Stimulated activated CD4-positive, alpha-beta T cell treated with anti-CD3 and anti-CD28 coated beads, Interleukin-4, amount 100 ng/mL, for 24 hours (primary cell): ENCODE measurements at places on chromosomes 11 and 22.
A peak's percentile ranks its signal among the peaks of the same experiment; 100 is the strongest.

DNA sequence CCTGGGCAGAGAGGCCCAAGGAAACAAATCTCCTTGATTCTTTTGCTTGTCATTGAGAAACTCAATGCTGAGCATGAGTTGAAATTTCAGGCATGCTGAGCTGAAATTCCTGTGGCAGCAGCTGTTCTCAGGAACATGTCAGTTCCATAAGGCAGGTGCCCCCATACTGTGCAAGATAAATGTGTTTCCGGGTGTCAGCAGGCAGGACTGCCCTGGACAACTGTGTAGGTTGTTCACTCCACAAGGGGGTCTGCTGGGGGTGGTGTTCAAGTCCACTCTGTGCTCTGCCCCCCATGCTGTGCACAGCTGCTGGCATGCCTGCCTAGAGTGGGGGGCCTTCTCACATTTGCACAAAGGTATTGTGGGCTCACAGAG is 133.7 kb downstream of the CTTN start:
- no peak for DNase-seq

DNA sequence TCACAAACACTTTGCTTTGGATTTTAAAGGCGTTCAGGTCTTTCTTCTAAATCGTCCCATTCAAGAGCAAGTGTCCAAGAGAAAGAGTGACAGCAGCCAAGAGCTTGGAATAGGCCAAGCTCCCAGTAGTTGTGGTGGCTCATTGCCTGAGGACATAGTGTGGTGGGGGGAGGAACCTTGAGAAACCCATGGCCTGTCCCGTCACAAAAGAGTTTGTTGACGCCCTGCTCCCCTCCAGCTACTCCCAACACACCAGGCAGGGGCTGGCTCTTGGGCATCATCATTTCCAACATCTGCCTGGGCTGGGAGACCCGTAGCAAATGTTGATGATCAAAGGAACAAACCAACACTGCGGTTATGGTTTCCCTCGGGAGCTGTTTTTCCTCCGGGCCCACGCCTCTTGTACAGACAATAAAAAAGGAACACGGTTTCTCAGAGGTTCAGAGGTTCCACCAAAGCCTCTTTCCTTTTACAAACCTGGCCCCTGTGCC is 20.8 kb downstream of the FADS3 start:
- no peak for DNase-seq

- DNase-seq, result no peak
These were observed 530.2 kb downstream of the DLG2 start for GRCh38 chr11:85096939-85097338.

GRCh38 chr11:69449320-69450063 is 32.0 kb upstream of the LINC01488 start:
- DNase-seq, result no peak

GRCh38 chr11:100810146-100810545 is 123.1 kb downstream of the ARHGAP42 start:
- no peak for DNase-seq

DNA sequence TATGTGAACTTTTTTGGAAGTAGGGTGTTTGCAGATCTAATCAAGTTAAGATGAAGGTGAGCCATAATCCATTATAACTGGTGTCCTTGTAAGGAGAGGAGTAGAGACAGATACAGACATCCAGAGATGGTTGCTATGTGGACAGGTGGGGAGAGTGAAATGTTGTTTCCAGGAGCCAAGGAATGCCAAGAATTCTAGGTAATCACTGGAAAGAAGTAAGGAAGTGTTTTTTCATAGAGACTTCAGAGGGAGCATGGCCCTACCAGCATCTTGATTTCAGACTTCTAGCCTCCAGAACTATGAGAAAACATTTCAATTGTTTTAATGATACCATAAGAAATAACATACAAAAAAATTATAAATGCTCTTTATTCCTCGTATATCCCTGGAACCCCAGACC is 320.5 kb upstream of the ANO3 start:
- no peak for DNase-seq

GRCh38 chr22:37639070-37639760 is at the start of gene SH3BP1:
Gene SH3BP1 (plus strand): TSS chr22:37639669. CDS start chr22:37639788, 119 bp downstream.
- peak; percentile 52 for DNase-seq

- no peak for DNase-seq
These were observed 68.5 kb downstream of the SHANK2 start for GRCh38 chr11:71183878-71184277.

DNA sequence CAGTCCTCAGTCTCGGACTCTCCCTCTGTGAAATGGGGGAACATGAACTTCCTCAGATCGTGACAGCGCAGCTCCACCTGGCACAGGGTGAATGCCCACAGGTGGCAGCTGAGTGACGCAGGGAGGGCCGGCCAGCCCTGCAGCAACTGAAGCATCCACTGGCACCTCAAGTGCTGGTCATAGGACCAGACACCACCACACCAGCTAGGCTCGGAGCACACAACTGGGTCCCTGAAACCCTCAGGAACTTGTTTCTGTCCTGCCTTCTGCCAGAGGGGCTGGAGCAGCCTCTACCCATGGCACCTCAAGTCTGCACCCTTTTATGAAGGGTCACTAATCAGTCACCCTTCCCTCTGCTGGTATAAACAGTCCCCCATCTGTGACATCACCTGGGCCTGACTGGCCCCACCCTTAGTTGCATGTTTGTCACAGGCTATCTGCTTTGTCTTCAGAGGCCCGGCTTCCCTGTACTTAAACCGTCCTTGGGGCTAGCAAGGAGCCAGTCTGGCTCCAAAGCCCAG is 7.4 kb upstream of the CDC42BPG start:
- DNase-seq, result no peak

- no peak for DNase-seq
These were observed 19.2 kb downstream of the ASCL2 start for GRCh38 chr11:2251138-2251537.

- no peak for DNase-seq
These were observed 19.5 kb downstream of the CTSC start for GRCh38 chr11:88318017-88318416.

- no peak for DNase-seq
These were observed 2.6 kb downstream of the VSIG10L2 start for GRCh38 chr11:125948278-125949051.

GRCh38 chr11:129281471-129282415 is 89.6 kb upstream of the ARHGAP32 start:
- no peak for DNase-seq

GRCh38 chr11:316891-317301 is 3.1 kb downstream of the IFITM1 start:
- DNase-seq, result no peak

DNA sequence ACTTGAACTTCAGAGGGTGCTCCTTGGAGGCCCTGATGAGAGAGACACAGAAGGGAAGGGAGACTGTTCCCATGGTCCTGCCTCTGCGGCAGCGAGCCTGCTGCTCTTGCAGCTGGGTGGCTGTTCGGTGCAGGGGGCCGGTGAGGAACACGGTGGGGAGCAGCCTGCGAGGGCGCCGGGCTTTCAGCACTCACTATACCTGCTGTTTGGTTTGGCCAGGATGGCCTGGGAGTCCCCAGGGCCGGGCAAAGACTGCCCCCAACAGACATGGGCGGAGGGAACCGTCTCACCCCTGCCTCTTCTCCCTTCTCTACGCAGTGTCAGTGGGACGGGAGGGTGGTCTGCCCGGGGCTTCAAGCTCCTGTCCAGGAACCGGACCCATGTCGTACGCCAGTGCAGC is 58.0 kb upstream of the PRODH start:
- no peak for DNase-seq

- DNase-seq, result no peak
These were observed 5.1 kb downstream of the POU2AF3 start for GRCh38 chr11:111303461-111303860.

DNA sequence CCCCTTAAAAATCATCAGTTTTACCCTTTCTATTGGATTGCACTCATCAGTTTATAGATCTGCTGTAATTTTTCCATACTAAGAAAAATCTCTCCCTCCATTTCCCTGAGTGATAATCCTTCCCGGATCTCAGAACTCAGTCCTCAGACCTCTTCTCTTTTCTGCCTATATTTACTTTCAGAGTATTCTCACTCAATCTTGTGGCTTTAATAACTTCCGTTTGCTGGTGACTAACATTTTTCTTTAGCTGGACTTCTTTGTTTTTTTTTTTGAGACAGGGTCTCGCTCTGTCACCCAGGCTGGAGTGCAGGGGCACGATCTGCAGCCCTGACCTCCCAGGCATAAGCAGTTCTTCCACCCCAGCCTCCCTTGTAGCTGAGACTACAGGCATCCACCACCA is 10.4 kb downstream of the ATXN10 start:
- no peak for DNase-seq

GRCh38 chr22:37051391-37052385 is at the start of gene KCTD17:
Gene KCTD17 (plus strand): TSS chr22:37051742. CDS start chr22:37051761, 19 bp downstream.
- DNase-seq, result peak; percentile 77

DNA sequence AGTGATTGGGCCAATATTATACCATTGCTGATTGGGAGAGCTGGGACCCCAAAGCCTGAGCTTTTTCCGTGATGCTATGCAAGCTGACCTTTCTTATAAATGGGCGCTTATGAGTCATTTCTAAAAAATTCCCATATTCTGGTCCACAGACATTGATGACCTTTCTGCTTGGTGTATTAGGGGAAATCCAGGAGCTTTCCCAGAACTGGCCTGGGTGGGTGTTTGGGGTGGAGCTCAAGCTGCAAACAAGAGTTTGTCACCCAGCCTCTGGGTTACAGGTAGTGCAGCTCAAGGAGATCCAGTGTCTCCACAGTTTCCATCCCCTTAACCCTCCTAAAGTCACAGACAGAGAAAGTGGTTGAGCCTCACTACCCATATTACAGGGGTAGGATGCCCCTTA is 67.7 kb downstream of the CCDC81 start:
- DNase-seq, result no peak

DNA sequence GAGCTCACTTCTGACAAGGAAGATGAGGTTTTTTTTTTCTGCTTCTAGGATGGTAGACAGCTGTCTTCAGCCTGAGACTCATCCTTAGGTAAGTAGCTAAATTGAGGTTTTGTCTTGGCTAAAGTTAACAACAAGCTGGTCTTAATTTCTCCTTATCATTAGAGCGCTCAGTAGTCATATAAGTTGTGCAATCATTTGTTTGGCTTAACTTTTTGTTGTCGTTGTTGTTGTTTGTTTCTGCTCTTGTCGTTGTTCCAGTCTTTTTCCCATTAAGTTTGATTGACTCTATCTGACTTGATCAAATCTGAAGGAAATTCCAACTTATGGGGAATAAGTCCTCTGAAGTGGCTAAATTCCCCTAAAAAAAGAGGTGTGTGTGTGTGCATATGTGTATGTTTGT is 33.0 kb downstream of the GLYATL2 start:
- DNase-seq, result no peak

DNA sequence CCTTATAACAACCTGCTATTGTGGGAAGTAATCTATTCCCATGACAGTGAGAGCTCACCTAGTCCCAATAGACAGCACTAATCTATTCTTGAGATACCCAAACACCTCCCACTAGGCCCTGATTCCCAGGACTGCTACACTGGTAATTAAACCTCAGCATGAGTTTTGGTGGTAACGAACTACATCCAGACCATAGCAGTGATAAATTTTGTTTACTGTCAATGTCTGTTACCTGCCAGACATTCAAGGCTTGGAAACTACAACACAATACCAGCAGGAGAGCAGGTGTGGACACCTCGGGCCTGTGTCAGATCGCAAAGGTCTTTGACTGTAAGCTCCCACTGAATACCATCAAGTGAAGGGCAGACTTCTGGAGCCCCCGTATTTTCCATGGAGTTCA is 187.1 kb downstream of the ARHGAP42 start:
- no peak for DNase-seq

DNA sequence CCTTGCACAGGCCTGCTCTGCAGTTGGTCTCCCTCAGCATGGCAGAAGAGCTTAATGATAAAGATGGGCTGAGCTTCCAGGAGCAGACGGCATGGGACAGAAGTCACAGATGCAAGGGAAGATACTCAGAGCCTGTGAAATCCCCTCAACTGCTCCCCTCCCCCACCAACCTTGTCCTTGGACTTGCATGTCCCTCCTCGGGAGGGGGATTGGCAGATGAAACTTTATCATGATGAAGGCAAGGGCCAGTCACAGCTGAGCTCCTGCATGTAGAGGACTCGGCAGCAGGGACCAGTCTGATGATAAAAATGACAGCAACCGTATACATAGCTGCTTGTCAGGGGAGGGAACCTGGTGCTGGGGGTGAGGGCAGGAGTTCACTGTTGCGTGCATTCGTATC is 6.8 kb upstream of the SLC22A8 start:
- DNase-seq, result no peak

DNA sequence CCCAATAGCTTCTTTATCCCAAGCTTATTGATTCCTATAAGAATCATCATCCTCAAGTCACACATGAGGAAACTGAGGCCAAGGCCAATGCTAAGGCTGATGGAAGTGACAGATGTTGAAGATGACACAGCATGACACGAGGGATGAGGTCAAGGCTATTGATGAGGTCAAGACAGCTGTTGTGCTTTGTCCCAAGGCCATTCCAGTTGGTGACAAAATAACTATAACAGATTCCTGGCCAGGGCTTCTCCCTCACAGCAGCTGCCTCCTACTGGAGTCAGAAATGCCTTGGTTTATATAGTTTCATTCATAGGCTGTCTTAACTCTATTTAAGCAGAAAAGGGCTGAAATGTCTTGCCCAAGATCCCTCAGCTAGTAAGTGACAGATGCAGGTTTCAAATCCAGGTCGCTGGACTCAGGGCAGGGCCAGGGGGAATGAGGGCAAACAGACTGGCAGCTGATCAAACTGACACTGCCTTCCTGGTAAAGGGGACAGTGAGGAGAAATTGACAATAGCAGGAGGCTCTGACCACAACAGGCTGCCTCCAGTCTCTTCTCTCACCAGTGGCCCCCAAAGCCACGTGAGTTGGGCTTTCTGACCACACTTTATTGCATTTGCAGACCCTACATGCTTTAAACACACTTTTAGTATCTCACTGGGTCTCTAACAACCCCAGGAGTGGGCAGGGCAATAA is 16.5 kb downstream of the MIF start:
- no peak for DNase-seq

DNA sequence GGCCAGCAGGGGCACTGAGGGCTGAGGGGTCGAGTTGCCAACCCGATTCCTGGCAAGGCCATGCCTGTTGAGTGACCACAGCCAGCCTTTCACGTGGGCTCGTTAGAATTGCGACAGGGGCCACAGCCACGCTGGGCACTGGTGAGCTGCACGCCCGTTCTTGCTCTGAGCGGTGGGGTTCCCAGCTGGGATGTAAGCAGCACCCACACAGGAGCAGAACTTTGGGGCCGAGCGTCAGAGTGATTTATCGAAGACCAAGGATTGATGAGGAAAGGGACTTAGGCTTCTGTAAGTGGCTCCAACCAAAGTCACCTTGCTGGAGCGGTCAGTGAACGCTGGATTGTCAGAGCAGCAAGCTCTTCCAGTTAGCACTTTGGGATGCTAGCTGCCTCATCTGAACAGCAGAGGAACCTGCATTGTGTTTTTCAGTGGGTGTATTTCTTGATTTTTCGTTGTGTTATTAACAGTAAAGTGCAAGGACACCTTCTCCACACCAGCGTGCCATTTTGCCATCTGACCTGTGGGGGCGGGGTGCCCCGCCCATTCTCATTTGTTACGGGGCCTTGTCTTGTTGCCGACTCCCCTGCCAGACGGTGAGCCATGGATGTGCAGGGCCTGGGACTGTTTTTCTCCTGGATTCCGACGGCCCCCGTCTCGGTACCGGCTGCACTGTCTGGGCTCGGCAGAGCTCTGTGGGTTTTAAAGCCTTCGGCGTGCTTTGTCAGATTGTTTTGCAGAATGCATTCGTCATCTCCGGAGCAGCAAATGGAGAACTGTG is 202.5 kb downstream of the TBC1D22A start:
- no peak for DNase-seq

- no peak for DNase-seq
These were observed 743.8 kb downstream of the NTM start for GRCh38 chr11:132114185-132114584.
